Activated T-cell treated with anti-CD3 and anti-CD28 coated beads, Interleukin-2, amount 50 U/mL, for 4 hours (primary cell): ENCODE measurements at places on chromosomes 7 and 10. TPM values are rescaled to one million over a fixed set of nuclear protein-coding genes. Genes with fewer than 3 reads are reported as not detected.

Gene UNCX
- not detected for total RNA-seq

Gene MMRN2
- not detected for total RNA-seq

Gene DNAH11
- total RNA-seq: 0.03 TPM

Gene HECW1
- not detected for total RNA-seq

Gene GDF2
- total RNA-seq: not detected

DNA sequence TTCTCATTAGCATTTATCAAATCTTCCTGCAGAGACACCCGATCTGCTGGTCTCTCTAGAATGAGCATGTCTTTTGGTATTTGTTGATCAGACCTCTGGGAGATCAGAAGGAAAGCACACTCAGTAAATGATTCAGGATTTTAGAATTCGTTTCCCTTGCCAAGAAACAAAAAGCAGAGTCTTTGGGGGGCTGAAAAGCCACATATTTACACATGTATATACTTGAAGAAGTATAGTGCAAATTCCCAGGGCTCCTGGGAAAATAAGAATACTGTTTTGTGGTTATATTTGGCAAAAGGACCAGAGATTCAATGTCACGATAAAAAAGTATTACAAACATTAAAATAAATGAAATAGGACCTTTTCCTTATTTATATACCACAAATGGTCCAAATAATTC, 100.2 kb downstream of the AGMO start:
- DNase-seq: no peak

GRCh38 chr10:77692782-77693181, 55.2 kb upstream of the KCNMA1 start:
- DNase-seq: no peak

DNA sequence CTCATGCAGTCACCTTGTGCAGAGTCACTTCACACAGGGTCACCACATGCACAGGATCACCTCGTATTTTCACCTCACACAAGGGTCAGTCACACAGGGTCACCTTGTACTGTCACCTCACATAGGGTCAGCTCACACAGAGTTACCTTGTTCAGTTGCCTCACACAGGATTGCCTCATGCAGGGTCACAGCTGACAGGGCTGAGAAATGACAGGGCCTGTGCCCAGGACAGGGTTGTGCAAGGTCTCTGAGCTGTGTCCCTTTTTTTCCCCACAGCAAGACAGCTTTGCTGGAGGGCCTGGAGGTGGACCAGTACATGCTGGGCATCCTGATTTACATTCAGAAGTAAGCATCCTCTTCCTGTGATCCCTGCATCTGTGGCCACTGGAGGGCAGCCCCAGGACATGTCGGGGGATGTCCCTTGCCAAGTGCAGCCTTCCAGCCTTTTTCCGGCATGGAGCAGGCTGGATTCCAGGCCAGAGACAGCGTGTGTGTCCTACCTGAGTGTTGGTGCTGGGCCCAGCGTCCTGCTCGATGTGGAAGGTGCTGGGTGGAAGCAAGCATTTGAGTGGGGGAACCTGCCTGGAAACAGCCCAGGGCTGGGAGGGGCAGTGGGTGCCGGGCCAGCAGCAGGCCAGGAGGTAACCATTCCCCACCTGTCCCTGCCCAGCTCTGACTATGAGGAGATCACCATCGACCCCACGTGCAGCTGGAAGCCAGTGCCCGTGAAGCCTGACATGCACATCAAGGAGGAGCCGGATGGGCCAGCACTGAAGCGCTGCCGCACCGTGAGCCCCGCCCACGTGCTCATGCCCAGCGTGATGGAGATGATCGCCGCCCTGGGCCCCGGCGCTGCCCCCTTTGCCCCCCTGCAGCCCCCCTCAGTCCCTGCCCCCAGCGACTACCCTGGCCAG, 16.3 kb downstream of the ZMIZ2 start:
- DNase-seq: no peak

DNA sequence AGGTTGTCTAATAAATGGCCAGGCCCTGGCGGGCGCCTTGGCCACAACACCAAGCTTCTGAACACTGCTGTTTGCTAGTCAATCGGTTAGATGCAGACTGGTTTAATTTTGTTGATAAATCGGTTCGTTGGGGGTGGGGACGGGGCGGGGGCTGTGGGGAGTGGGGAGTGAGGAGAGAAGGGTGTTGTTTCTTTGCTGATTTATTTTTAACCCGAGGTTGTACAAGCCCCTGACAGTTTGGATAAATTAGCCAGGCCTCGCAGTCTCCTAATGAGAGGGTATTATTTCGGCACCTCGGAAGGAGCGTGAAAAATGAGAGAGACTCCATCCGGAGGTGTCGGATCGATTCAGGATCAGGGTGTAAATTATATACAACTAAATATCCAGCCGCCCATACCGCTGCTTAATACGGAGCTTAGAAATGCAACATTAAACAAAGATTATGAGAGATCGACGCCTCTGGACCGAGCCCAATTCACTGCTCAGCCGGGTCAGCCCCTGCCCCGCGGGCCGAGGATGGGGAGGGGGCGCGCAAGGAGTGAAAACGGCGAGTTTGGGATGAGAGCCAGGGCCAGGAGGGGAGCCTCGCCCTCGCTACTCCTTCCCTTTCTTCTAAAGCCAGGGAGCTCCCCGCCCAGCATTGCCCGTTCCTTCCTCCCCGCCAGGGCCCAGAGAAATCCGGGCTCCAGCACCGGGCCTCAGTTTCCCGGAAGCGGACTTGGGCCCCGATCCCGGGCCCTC, 8.0 kb downstream of the UNCX start:
- no peak for DNase-seq

DNA sequence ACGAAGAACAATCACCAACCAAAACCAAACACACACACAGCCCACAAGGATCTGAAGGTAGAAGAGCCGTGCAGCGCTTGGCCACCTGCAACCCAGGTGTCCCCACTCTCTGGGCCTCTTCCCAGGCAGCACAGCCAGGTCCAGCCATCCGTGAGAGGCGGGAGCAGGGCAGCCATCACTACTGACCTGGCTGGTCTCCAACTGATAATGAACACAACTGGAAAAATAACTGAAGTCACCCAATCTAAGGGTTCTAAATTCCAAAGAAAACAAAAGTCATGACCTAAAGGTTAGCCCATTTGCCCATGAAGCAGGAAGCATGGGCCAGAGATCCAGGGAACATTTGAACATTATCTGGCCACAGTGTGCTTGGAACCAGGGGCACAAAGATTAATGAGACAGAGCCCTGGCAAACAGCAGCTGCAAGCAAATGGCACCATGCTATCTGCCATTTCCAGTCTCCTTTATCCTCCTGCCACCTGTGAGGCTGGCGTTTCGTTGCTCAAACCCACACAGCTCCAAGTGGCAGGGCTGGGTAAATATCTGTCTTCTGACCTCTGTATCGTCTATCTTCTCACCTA, 207.9 kb downstream of the TNS3 start:
- no peak for DNase-seq

DNA sequence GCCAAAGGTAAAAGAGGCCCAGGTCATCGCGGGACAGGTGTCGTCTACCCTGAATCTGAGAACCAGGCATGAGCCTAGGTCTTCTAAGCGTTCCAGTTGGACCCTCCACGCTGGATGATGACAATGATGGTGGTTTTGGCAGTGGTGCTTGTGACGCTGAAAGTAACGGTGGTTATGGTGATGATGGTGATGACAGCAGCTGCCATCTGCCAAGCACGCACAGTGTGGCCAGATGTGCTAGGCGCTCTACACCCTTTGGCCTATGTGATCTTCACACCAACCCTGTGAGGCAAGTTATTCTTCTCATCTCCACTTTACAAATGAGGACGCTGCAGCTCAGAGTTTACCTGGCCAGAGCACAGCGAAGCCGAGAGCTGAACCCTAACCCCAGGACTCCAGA, 93.9 kb downstream of the FAM53B start:
- no peak for DNase-seq

DNA sequence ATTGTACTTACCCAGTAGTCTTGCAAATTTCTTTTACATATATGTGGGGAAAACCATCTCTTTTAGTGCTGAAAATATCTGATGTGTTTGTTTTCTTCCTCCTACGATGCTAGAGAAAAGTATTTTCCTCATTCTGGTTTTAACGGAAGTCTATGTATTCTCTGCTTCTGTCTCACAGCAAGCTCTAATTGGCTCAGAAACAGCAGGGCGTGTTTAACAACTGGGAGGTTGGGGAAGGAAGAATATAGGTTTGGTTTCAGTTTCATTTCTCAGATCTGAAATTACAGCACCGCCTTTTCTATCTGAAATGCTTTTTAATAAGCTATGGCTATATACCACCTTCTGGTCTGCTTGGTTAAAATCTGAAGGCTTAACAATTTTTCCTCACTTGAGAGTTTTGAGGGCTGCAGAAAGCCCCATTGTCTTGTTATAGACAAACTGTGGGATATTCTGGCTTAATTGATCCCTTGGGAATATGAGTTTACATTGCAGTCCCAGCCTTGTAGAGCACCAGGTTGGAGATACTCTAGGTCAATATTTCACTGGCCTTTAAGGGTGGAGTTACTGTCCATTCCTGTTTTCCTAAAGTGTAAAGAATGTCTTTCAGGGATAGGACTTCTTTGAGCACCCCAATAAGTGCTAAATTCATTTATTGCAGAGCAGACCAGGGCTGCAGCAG, at the start of gene SAMD9:
Gene SAMD9 (minus strand): TSS at position 128 of the 679 bp plus-strand sequence. CDS start 11,882 bp downstream, outside the sequence.
- DNase-seq: peak; percentile 26

GRCh38 chr10:63491588-63492316, 26.0 kb upstream of the JMJD1C start:
- no peak for DNase-seq

- no peak for DNase-seq
Measured at GRCh38 chr10:124952123-124952522, 10.2 kb downstream of the ZRANB1 start.

DNA sequence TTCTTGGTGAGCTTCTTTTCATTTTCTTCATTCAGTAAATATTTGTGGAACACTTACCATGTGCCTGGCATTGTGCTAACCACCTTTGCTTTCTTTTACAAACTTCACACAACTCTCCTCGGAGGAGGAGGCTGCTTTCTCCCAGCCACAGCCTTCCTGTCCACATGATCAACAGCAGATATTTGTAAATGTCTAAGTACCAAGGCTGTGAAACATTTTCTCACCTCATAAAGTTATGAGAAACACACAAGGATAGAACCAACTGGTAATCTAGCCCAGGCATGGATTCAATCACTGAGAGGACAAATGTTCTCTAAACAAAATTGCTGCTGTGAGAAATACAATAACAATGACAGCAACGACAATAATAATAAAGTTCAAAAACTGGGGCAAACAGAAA, 3.9 kb downstream of the CTTNBP2 start:
- DNase-seq: no peak

- no peak for DNase-seq
Measured at GRCh38 chr7:76262683-76263402, 39.6 kb upstream of the HSPB1 start.
